ENCODE measurements at places on chromosomes 16 and 17. TPM values are rescaled to one million over a fixed set of nuclear protein-coding genes. Genes with fewer than 3 reads are reported as not detected.
A peak's percentile ranks its signal among the peaks of the same experiment; 100 is the strongest.

- no peak for DNase-seq
Observed at GRCh38 chr16:53945996-53946395, 242.0 kb downstream of the FTO start.

DNA sequence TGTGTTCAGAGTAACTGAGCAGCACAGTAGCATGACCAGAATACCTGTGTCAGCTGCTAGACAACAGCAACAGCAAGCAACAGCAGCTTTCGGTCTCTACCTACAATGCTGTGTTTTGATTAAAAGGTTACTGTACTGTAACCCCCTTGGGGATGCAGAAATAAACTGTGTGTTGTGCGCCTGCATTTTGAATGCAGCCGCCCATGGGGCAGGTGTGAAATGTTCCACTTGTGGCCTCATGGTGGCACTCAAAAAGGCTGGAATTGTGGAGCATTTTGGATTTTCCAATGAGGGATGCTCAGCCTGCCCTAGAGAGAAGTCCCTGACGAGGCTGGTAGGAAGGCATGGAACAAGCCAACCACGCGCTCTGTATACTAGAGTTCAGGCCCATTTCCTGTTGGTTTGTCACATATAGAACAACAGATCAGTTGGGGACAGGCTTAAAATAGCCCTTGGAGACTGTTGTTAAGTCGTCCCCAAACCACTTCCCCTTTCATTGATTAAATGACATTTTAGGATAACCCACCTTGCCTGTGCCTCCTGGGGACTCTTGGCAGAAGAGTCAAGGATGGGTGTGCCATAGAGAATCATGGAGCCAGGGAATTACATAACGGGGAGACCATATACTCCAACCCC is 27.1 kb downstream of the SCPEP1 start:
- peak; percentile 14 for DNase-seq

DNA sequence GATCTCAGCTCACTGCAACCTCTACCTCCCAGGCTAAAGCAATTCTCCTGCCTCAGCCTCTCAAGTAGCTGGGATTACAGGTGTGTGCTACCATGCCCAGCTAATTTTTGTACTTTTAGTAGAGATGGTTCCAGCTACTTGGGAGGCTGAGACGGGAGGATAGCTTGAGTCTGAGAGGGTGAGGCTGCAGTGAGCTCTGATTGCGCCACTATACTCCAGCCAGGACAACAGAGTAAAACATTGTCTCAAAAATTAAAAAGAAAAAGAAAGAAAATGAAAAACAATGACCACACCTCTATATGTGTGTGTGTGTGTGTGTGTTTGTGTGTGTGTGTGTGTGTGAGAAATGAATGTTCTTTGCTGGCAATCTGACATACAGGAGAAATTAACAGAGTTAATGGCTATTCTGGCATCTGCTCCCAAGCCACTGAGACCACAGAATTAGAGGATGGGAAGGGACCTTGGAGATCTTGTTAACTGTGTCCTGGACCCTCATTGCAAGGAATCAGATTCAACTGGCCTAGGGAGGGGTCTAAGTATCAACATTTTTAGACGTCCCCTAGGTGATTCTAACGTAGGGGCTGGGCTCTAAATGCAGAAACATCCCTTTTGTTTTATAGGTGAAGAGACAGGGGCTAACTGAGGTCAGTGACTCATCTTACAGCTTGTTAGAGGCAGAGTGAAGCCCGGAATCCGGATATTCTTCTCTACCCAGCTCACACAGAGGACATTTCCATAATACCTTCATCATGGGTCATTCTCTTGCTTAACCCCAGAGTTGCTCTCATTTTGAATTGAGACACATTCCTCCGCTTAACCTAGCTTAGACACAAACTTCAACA is 16.4 kb upstream of the MARCHF10 start:
- DNase-seq, result no peak

PROCA1 gene
- total RNA-seq, result 2.0 TPM

GRCh38 chr17:81870981-81871386 is at the start of gene ARHGDIA:
Gene ARHGDIA (minus strand): TSS chr17:81871337. CDS start chr17:81869930, 1,407 bp downstream.
- DNase-seq, result no peak

GRCh38 chr16:15597822-15598647 is 44.9 kb downstream of the MARF1 start:
- no peak for DNase-seq

- no peak for DNase-seq
Observed at GRCh38 chr16:26263406-26263805, 571.6 kb downstream of the HS3ST4 start.

DNA sequence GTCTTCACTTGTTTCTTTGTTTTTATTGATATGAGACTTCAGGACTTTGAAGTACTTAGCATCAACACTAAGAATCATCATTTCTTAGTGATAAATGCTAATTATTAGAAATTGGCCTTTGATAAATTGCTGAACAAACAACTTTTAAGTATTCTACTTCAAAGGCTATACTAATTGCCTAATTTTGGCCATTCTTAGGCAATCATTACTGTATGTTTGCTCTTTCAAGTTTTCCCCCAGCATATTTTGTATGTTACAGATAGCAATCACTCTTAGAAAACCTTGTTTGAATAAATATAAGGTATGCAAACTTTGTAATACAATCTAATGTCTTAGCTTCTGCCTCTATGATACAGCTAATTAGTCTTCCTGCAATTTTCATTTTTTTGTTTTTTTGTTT is 46.0 kb downstream of the NQO1 start:
- no peak for DNase-seq

GRCh38 chr17:38703742-38704605 is 1.1 kb upstream of the MLLT6 start:
- DNase-seq, result peak; percentile 94

DNA sequence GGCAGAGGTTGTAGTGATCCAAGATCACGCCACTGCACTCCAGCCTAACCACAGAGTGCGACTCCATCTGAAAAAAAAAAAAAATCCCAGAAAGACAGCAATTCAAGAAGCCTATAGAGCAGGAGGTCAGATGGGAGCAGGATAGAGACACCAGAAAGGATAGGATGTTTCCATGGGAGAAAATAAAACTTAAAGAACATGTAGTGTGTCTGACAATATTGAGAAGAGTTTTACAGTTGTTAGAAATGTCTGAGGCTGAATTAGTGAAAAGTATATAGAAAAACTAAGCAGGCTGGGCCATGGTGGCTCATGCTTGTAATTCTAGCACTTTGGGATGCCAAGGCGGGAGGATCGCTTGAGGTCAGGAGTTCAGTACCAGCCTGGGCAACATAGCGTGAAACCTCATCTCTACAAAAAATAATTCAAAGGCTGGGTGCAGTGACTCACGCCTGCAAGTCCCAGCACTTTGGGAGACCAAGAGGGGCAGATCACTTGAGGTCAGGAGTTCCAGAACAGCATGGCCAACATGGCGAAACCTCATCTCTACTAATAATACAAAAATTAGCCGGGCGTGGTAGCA is 15.3 kb upstream of the TRIM37 start:
- no peak for DNase-seq

DNA sequence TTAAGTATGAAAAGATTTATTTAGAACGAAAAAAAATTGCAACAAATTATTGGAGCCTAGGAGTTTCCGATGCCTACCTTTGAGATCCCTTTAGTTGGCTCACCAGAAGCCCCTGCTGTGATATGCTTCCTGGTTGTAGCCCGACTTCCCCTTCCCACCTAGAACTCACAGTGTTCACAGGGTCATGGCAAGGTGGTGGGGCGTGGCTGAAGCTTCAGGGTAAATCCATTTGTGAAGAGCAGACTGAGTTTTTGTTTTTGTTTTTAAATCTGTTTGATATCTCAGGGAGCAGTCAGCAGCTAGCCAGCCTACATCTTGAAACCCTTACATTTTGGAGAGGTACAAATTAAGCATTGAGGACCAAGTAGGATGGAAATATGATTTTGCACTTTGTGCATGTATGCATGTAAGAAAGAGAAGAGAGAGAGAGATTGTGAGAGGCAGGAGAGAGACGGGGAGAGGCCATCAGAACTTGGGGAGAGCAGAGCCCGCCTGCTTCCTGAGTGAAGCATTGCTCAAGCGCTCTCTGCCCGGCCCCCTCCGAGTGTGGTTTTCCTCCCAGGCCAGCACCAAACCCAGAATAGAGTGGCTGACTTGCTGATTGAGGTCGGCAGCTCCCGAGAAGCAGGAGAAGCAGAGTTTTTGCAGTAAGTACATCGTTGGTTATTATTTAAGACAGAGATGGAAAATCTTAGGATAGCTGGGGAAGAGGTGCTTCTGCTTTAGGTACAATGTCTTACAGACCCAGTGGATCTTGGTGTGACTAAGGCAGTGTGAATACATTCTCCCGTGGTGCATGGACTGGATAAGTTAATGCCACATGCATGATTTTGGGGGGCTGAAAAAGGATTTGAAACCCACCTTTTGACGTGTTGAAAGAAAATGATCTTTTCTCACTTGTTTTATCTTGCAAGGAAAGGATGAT is 64.2 kb downstream of the SPECC1 start:
- DNase-seq, result no peak

- DNase-seq, result no peak
Observed at GRCh38 chr16:65124212-65124548, 2.3 kb upstream of the CDH11 start.

DNA sequence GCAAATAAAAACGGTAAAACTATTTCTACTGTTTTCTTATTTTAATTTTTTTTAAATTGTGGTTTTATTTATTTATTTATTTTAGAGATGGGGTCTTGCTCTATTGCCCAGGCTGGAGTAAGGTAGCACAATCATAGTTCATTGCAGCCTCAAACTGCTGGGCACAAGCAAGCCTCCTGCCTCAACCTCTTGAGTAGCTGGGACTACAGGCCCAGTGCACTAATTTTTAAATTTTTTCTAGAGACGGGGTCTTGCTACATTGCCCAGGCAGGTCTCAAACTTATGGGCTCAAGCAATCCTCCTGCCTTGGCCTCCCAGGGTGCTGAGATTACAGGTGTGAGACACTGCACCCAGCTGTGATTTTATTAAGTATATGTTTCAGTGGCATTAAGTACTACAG is 46.5 kb upstream of the MRC2 start:
- DNase-seq, result no peak

SLC5A10 gene
- total RNA-seq, result not detected

SMIM5 gene
- total RNA-seq, result 1.0 TPM

ALOXE3 gene
- total RNA-seq, result 0.23 TPM

TBC1D3G gene
- total RNA-seq, result not detected

DNA sequence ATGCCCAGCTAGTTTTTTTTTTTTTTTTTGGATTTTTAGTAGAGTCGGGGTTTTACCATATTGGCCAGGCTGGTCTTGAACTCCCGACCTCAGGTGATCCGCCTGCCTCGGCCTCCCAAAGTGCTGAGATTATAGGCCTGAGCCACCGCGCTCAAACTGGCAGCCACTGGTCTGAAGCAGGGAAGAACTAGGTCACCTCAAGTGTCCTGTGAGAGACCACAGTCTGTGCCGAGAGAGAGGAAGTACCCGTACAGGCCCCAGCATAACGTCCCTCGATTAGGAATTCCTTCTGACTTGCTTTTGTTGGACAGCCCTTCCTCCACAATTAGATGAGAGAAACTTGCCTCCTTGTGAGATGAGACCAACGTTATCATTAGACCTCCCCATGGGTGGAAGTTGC is 13.7 kb upstream of the CD300E start:
- DNase-seq, result no peak

GRCh38 chr16:66254751-66255150 is 111.7 kb upstream of the CDH5 start:
- DNase-seq, result no peak

GRCh38 chr16:71373073-71373472 is 14.6 kb downstream of the CALB2 start:
- no peak for DNase-seq

SLC16A13 gene
- total RNA-seq, result 21.5 TPM

HOXB8 gene
- total RNA-seq, result 0.32 TPM

- DNase-seq, result no peak
Observed at GRCh38 chr17:64386412-64387144, 4.1 kb downstream of the PECAM1 start.

GRCh38 chr17:17692353-17693252 is 11.3 kb downstream of the RAI1 start:
- DNase-seq, result no peak

CTRB1 gene
- total RNA-seq, result not detected

HEATR9 gene
- not detected for total RNA-seq

DNA sequence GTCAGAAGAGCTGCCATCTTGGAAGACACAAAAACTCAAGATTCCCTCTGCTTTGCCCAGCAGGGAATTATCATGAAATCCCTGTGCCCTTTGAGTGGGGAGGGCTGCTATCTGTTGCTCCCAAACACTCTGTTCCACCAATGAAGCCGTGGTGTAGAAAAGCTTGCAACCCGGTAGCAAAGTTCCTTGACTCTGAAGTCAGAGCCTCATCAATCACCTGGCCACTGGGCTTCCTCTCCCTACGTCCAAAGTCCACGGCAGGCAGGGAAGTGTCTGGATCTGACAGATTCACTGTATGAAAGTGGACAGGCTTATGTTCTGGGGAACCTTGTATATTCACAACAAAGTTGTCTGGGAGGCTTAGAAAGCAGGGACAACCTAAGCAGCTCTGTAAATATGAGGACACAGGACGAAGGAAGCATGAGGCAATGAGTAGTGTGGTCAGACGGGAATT is 343.3 kb downstream of the SLC39A11 start:
- no peak for DNase-seq

GRCh38 chr17:12618557-12618956 is 47.1 kb upstream of the MYOCD start:
- DNase-seq, result no peak

- peak; percentile 44 for DNase-seq
Observed at GRCh38 chr17:32520104-32520701, 33.4 kb downstream of the CDK5R1 start.

DNA sequence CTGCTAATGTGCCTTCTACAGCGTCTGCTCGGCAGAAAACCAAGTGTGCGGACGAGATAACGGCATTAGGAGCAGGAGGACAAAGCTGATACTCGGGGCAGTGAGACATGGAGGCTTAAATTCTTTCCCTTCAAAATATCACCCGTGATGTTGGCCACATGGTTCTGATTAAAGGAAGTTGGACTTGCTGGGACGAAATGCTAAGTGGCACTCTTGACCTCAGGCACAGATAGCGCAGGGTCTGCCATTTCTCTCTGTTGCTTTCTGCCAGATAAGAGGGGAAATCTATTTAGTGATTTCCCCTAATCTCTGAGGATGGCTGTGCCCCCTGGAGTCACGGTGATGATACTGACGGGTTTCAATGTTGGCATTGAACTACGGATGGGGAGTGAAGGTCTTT is 509.6 kb upstream of the EEF2KMT start:
- no peak for DNase-seq

DNA sequence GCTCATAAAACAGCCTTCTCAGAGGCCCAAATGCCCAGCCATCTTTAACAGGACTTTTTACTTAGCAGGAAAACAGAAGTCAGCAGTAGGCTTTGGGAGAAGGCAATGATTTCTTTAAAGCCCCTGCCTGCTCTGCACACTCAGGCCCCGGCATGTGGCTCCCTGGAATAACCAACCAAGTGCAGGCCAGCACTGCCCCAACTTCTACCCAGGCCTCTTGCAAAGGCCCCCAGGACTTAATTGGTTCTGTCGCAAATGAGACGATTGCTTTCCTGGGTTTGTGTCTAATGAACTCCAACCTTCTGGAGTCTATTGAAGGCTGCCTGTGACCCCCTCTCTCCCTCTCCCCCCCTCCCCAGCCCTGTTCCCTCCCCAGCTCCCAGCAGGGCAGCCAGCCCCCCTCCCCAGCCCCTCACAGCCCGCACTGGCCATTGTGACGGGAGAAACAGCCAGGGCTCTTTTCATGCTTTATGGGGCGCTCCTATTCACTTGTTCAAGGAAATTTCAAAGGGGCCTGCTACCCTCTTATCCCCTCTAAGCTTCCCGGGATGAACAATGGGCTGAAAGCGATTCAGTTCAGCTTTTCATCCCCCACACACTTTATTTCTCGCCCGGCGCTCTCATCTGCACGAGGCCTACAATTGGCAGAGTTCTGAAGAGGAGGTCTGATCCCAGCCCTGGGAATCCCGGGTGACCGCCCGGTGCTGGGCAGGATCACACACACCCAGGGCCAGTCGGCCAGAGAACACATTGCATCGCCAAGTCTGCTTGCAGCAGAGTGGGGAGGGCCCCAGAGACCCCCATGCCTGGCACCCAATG is 15.5 kb downstream of the AXIN2 start:
- DNase-seq, result no peak

Measured in left lung (tissue), 14 donors.